ENCODE measurements at places on chromosomes 1 and 21. TPM values are rescaled to one million over a fixed set of nuclear protein-coding genes. Genes with fewer than 3 reads are reported as not detected.

Gene YY1AP1
- 48.4 TPM for total RNA-seq

Gene CFHR1
- total RNA-seq: 1.3 TPM

Gene MFAP2
- 0.52 TPM for total RNA-seq

- no peak for DNase-seq
Measured at GRCh38 chr1:218748071-218748470, 402.9 kb downstream of the TGFB2 start.

Gene AQP10
- total RNA-seq: not detected

DNA sequence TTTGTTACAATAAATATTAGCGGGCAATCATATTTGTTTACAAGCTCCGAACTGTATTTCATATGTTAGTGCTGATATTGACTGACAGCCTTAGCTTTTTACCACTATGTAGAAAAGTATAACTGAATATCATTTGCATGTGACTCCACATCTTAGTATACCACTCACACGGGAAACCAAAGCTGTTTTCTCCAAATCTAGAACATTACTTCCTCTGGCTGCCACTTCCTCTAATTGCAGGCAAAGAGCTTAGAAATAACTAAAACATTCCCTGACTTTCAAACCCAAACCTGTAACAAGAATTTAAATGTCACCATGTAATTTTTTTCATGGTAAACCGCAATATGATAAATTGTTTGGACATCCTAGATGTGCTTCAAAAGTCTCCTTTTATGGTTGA, 174.7 kb downstream of the LBR start:
- DNase-seq: no peak

GRCh38 chr21:46372014-46372485, 48.1 kb downstream of the PCNT start:
- DNase-seq: no peak

- DNase-seq: no peak
Measured at GRCh38 chr1:160662910-160663309, 16.1 kb upstream of the SLAMF1 start.

All from NCI-H460 (cell line).